ENCODE measurements at places on chromosomes 7 and 10.

DNA sequence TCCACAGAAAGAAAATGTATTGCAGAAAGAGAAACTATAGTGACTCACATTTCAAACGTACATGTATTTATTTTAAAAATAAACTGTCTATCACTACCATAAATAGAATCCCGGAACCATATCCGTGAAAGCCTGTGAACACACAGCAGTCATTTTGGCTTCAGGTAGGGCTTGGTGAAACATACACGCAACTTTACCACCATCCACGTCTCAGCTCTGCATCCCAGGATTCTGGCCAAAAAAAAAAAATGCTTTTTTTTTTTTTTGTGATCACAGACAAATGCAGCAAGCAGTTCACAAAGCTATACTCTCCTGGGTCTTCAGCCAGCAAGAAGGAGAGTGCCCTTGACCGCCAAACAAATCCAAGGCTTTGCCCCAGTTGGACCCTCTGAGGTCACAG, 56.8 kb upstream of the OCM2 start:
- DNase-seq, result no peak

DNA sequence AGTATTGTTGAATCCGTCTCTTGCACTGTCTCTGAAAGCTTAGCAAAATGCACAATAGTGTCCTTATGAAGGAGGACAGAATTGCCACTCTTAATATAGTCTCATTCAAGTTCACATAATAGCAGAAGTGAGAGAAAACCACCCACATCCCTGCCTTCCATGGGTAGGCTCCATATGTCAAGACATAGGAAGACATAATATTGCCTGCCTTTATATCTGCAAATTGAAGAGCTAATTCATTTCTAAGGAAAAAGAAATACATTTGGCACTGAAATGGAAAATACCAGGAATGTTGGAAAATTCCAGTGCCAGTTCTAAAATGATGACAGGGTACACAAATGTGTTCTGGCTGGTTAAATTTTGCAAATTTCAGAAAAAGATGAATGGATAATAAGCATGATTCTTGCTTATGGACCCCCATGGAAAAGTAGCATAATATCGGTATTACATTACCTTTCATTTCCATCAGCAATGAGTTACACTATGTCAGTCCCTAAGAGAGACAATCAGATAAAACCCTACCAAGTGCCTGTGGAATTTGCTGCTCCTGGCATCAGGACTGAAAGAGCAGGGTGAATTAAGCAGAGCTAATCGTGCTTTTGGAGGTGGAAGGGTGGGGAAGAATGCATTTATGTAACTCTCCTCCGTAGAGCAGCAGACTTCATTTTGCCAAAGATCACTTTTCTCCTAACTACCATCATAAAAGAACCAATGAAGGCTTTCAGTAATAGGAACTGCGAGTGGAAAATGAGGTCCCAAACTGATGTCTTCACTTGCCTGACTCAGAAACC, 312.6 kb downstream of the FGFR2 start:
- DNase-seq, result no peak

DNA sequence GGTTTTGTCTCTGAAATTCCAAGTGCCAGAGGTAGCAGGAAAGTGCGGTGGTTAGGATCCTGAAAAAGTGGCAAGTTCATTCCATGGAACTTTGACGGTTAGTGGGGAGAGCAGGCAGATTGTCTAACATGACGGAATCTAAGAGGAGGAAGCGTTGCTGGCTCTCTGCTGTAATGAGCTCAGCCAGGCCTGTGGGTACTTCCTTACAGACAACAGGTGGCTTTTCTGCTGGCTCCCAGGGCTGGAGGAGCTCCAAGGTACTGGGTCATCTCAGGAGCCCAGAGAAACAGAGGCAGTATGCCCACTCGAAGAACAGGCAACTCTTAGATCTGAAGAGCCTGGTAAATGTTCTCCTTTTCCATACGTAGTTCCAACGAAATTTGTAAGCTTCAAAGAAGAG, 3.1 kb upstream of the AIFM2 start:
- DNase-seq, result no peak

DNA sequence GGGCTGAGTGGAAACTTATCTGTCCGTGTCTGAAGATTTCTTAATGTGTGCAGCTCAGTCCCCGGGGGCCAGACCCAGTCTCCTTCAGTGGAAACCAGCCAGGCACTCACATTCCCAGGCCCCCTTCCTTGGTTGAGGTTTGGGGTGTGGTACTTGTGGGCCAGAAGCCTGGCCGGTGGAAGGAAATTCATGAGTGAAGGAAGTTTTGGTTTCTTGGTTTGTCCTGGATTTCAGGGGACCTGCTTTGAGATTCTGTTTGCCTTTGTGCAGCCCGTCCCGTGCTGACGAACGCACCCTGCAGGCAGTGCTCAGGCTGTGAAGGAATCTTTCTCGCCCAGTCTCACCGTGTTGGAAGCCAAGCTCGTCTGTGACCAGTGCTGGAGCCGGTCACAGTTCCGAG, 2.9 kb downstream of the INPP5A start:
- DNase-seq, result peak; percentile 51

- no peak for DNase-seq
Observed at GRCh38 chr7:91880016-91880412, 488 bp downstream of the MTERF1 start.

DNA sequence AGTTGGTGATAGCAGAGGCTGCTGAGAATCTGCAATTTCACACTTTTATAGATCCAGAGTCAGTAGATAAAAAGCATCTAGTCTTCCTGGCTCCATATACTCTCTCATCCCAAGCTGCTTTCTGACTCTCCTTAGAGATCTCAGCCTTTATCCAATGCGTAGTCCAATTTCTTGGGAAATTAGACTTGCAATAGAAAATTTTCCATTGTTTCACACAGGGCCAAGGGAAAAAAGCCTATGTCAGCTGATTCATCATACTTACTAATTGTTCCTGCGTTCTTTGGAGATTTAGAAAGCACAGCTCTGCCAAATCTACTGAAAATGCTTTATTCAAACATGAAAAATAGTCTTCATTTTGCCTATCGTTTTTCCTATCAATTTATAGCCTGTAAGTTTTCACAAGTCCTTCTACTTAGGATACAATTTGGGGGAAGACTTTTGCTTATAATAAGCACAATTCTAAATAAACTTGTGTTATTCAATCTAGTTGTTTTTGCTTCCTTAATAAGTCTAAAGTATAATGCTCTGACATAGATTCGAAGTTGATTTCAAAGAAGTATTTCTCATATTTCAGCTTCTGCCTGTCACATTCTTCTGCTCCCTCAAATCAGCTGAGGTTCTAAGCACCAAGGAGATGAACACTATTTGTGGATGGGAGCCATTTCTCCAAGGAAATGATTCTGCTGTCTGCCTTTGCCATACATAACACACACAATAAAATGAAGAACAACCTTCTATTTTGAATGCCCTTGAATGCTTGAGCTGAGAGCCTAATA, 165.4 kb downstream of the ADAM12 start:
- DNase-seq, result no peak

- DNase-seq, result peak; percentile 90
Observed at GRCh38 chr7:92691578-92691977, 101.4 kb upstream of the FAM133B start.

DNA sequence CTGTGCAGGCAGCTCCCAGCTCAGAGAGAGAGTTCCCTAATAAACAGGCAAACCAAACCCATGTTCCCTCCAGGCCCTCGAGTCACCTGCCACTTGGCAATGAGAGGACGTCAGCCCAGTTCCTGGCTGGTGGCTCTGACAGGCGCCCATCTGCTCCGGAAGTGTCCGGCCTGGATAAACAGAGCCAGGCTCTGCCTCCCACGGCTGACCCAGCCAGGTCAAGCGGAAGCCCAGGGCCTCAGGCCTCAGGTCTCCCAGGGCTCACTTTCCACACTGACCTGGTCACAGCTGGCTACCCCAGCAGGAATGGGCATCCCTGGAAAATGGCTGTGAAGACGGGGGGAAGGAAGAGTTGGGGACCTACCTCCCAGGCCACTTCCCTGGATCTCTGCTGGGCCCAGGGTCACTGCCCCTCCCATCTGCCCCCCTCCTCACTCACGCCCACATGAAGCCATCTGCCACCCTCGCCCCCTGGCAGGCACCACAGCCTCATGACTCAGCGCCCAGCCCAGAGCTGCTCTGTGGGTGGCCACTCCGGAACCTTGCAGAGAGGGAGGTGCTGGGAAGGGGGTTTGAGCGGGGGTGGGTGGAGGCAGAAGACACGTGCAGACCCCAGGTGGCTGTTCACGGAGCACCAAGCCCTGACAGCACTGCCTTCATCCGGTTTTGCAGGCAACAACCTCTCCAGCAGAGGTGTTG, 37.4 kb upstream of the DUSP5 start:
- DNase-seq, result peak; percentile 69

DNA sequence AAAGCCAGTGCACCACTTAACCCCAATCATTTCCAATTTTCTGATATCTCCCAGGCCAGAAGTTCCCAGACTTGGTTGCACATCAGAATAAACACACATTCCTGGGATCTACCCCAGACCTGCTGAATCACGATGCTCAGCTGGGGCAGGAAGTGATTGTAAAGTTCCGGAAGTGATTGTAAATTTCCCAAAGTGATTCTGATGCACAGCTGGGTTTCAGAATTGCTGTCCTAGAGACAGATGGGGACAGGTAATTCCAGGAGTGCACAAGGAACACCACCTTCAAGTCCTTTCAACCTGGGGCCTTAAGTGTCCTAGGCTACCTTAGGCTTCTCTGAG, 104.2 kb upstream of the EEPD1 start:
- DNase-seq, result no peak

- DNase-seq, result peak; percentile 78
Observed at GRCh38 chr10:1050145-1050544, 1.2 kb upstream of the IDI1 start.

DNA sequence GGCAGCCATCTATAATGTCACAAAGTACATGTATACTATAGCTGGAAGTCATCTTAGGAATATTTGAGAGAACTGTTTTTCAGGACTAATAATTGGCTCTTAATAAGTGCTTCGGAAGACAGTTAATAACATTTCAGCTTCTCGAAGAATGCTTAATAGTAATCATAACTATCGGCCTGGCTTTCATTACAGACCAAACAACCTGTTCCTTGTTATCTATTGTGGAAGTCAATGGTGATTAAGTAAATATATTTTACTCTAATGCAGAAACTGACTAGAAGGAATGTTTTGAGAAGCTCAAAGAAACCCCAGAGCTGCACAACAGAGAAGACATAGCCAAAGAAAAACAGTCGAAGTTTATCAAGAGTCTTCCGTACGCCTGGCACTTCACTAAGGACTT, 106.8 kb upstream of the FAM133B start:
- DNase-seq, result no peak

DNA sequence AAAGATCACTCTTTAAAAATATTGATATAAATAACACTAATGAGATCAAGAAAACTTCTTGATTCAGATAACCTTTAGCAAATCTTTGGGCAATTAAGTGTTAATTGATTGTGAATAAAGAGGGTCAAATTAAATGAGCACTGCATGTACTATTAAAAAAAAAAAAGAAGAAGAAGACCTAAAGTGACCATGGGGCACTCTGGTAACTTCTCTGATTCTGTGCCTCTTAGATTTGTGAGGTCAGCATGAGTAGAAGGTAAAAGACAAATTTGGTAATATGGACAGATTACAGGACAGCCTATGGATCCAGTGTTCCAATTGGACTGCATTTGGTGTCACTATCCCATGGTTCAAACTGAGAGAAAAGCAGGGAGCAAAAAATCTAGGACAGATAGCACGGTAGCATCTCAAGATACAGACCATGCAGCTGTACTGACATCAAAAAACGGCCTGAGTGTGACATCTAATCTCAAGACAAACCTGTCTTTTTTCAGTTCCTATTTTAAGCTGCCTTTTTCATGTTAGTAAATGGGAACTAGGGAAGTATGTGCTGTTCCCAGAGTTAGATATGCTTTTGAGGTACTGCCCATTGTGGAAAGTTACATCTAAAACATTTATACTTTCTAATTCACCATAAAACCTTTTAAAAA, 128.0 kb downstream of the KCND2 start:
- no peak for DNase-seq

GRCh38 chr10:96263669-96264068, 7.7 kb downstream of the BLNK start:
- DNase-seq, result no peak
